ENCODE measurements at places on chromosomes 11 and 22. TPM values are rescaled to one million over a fixed set of nuclear protein-coding genes. Genes with fewer than 3 reads are reported as not detected.

Gene SLC22A8
- total RNA-seq: not detected

Gene FGF19
- not detected for total RNA-seq

Gene TMEM151A
- total RNA-seq: 0.39 TPM

DNA sequence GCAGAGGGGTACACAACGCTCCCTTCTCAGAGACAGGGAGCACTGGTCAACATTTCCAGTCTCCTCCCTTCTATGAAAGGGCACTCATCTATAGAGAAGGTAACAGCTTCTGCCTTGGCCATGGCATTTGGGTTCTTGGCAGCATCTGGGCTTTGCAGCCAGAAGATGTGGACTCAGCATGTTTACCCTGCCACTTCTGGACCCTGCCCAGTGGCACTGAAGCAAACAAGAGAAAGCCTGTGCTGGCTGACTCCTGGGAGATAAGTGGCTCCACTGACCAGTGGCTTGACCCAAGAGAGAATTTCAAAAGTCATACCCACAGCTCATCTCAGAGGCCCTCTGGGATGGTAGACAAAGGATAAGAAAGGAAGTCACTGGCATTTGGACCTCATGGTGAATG lies 8.0 kb downstream of the CSNK2A3 start:
- no peak for DNase-seq

DNA sequence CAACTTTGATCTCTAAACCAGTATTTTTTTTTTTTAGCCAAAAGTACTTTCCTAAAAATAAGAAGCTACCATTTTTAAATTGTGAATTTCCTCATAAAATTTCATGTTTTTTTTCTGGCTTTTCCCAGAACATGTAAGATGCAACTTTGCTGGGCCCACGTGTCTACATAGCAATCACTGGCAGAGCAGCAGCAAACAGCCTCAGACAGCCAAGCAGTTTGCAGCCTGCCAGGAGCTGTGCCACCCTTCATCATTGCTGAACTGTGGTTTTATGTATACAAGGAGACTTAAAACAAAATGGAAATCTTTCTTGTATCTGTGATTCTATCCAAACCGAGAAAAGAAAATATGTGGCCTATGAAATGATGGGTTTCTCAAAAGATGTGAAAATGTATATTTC lies 110.2 kb downstream of the GRIA4 start:
- DNase-seq: no peak

GRCh38 chr11:105923807-105924206 lies 98.2 kb downstream of the MSANTD4 start:
- peak; percentile 8 for DNase-seq

DNA sequence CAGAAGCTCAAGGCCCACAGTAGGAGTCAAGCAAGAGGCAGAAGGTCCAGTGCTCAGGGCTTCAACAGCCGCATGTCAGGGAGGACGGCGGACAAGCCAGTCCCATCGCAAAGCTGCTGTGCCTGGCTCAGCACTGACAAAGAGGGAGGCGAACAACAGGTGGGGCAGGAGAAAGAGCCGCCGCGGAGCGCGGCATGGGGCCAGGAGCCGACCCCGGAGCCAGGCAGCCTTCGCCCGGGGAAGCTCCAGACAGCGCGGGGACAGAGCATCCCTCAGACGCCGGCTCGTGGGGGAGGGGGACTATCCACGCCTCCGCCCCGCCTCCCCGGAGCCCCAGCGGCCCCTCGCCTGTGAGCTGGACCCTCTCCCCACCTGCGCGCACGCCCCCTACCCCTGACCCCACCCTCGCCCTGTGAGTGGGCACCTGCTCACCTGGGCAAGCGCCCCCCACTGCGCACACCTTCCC lies 369 bp downstream of the DHCR7 start:
- peak; percentile 17 for DNase-seq

- DNase-seq: no peak
These were observed 24.1 kb upstream of the SCN2B start for GRCh38 chr11:118200497-118200896.

- DNase-seq: no peak
These were observed 369.4 kb downstream of the NELL1 start for GRCh38 chr11:21038801-21039200.

DNA sequence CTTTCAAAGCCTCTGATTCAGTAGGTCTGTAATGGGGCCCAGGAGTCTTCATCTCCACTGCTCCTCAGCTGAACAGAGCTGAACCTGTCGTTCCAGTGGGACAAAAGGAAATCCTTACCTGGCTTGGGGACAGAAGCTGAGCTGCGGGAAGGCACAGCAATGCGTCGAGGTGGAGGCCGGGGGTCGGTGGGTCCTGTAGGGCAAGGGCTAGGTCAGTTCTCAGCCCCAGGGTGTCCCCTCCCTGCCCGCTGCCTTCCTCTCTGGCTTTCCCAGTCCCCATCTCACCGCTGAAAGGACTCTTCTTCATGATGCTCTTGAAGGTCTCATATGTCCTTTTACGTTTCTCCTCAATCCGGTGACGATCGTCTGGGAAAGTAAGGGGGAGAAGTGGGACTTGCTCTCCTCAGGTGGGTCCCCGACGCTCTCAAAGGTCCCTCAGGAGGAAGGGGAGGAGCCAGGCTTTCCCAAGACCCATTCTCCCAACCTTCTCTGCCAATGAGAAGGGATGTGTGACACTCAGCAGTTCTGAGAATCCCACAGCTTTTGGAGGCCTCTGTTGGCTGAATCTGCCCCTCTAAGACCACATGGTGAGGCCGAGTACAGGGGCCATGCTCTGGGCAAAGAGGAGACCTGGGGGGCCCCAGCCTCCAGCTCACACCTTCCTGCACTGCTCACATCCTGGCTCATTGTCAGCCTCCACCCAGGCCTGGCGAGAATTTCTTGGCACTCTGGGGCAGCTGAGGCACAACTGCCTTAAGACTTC lies 7.0 kb downstream of the RELA start:
- no peak for DNase-seq

DNA sequence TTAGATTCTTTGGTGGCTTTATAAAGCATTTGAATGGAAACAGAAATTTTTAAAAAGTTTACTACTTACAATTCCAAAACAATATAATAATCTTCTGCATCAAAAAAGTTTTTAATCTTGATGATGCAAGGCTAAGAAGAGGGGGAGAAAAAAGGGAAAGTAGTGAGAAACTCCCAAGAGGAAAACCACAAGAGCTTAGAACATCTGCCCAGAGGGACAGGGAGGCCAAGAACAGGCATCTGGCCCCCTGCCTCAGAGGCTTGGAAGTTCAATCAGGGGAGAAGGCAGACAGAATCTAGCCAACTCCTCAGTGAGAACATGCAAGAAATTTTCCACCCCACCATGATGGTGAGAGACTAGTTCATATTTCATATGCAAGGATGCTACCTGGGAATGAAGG lies 23.8 kb upstream of the TTC28 start:
- no peak for DNase-seq

GRCh38 chr11:24514219-24514594 lies 17.4 kb downstream of the LUZP2 start:
- no peak for DNase-seq

GRCh38 chr11:110773442-110773841 lies 61.2 kb upstream of the ARHGAP20 start:
- no peak for DNase-seq

DNA sequence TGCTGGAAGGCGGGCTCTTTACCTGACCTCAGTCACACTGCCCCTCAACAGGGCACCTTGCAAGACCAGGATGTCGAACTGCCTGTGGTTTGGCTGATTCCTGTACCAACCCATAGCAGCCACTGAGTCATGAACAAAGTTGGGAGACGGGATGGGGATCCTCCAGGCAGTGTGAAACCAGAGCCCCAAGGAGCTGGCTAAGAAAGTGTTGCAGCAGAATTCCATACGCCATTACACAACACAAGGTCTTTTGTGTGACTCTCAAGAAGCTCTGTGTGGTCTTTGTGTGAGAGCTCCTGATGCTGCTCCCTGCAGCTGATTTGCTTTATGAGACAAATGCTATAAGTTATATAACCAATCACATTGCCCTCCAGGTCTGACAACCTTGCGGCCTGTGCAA lies 617.7 kb downstream of the OPCML start:
- peak; percentile 54 for DNase-seq

- DNase-seq: no peak
These were observed 75.7 kb downstream of the TIMP3 start for GRCh38 chr22:32877196-32877595.

All from RPMI7951 (cell line).